ENCODE measurements at places on chromosomes 11 and 22.

DNA sequence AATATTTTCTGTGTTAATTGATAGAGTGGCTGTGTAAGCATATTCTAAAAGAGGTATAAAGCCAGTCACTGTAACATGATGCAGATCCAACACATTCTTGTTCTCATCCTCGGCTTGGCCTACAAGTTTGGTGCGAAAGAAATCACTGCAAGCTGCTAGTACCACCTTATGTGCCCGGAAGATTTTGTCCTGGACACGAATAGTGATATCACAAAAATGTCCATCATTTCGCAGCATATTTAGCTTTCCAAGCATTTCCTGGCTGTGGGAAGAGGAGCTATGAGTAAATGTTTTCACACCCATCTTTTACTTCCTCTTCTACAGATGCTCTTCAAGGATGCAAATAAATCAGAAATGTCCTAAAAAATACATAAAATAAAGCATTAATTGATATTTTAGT lies 53.1 kb downstream of the ZBTB44 start:
- no peak for DNase-seq

DNA sequence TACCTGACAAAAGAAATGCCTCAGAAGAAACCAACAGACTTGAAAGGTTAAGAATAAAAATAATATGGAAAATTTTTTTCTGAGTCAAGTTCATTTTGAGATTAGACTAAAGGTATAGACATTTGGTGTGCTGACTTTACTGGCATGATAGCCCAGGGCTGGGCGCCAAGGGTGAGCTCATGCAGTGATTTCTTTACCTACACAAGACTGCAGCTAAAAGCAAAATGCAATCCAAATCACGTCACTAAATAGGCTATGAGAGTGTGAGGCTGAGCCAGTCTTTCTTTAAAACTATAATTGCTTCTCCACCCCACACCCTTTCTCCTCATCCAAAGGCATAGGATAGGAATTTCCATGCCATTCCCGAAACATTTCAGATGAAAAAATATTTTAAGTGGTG lies 196.5 kb downstream of the FAM76B start:
- no peak for DNase-seq

GRCh38 chr11:85847436-85847835 lies 7.7 kb upstream of the CCDC83 start:
- DNase-seq: no peak

DNA sequence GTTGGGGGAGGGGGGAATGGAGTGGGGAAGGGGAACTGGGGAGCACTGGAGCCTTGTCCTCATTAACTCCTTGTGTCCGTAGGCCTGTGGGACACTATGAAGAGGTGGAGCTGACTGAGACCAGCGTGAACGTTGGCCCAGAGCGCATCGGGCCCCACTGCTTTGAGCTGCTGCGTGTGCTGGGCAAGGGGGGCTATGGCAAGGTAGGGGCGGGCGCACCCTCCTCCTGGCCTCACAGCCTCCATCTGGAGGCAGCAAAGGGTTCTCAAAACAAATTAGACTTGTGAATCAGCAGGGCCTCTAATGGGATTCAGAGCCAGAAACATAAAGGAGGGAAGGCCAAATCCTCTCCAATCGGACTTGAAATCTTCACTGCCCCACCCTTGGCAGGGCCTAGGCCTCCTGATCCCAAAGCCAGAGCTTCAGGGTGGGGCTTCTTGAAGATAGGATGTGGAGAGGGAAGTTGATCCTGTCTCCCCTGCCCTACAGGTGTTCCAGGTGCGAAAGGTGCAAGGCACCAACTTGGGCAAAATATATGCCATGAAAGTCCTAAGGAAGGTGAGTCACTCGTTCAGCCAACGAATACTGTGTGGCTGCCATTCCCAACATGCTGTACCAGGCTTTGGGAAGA lies 859 bp downstream of the RPS6KB2 start:
- no peak for DNase-seq

- no peak for DNase-seq
Observed at GRCh38 chr11:2689651-2690575, 9.9 kb downstream of the KCNQ1OT1 start.

DNA sequence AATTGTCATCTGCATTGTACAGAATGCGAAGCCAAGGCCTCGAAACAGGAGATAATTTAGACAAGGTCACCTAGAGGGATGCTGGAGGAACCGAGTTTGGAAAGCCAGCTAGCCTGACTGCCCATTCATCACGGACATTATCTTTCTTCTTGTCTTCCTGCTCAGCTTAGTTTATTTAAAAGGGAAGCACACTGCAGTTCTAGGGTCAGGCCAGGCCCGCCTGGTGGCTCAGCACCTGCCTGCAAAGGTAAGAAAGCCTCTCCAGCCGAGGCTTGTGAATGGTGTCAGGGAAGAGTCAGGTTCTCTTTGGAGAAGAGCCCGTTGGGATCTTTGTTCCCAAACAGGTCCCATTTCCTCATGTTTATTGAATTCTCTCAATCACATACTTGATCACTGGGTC lies 246.5 kb downstream of the BLID start:
- DNase-seq: no peak

DNA sequence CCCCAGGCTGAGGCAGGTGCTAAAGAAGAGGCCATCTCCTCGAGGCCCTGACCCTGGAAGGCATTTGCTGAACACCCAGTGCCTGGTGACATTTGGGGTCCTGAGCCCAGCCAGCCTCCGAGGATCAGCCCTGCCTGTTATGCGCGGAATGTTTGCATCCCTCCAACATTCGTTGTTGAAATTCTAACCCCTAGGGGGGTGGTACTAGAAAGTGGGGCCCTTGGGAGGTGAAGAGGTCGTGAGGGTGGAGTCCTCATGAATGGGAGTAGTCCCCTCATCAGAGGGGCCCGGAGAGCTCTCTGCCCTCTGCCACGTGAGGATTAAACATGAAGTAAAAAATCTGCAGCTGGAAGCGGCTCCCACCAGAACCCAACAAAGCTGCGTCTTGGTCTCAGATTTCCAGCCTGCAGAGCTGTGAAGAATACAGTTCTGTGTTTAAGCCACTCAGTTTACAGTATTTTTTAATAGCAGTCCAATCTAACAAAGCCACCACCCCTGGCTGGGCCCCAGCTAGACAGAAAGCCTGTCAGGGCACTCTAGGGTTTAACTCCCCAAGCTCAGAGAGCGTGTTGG lies 35.3 kb upstream of the SEPTIN5 start:
- DNase-seq: no peak

DNA sequence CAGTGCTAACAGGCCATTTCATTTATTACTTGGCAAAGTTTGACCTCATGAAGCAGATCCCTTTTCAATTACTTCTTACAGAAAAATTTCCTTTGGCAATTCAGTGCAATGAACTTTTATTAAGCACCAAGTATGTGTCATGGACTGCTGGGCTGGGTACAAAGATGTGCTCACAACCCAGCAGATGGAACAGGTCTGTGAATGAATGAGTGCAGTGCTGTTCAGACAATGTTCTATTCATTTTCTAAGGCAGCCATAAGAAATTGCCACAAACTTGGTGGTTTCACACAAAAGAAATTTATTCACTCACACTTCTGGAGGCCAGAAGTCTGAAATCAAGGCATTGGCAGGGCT lies 428.5 kb downstream of the SOX6 start:
- DNase-seq: no peak

- DNase-seq: no peak
Observed at GRCh38 chr22:50281957-50282356, 11.8 kb upstream of the MAPK11 start.

DNA sequence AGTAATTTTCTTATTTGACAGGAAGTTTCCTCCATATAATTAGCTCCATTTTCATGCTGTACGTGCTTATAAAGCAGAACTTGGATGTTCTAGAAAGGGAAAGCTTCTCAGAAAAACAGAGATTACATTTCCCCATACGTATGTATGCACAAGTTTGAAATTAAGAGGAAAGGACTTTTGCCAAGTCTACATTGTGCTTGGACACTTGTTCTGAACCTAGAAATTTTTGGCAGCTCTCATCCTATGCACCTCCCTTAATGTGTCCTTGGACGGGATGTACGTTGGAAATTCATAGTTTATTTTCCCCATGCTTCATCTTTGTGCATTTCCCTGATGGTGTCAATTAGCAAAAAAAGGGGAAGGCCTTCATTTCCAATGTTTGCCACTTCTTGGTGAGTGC lies 322.7 kb downstream of the BLID start:
- DNase-seq: no peak

DNA sequence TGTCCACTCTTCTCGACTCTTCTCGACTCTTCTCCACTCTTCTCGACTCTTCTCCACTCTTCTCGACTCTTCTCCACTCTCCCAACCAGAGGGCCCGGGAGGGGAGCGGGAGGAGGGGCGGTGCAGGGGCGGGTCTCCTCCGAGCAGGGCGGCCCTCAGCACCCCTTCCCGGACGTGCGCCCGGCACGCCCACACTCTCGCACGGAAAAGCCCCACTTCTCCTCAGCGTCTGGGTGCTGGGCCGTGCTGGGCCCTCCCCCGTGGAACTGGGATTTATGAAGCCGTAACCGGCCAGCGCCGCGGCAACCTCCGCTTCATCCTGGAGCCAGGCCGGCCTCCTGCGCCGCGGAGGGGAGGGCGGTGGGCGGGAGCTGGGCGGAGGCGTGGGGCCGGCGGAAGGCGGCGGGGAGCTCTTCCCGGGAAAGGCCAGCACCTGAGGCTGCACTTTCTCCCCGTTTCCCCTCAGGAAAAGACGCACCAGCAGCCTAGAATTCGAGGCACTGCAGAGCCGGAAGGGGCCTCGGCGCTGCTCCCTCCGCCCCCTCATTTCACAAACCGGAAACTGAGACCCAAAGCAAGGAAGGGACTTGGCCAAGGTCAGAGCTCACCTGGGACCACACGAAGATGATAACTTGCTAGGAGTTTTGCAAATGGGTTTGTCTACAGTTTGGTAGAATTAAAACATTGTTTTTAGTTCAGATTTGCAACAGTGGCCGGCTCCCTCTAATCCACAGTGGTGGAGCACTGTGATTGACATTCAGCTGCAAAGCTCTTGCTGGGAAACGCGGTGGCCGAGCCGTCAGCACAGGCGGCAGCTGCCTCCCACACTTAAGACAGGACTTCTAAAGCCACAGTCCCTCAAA lies 31.6 kb upstream of the JAM3 start:
- DNase-seq: peak; percentile 27

DNA sequence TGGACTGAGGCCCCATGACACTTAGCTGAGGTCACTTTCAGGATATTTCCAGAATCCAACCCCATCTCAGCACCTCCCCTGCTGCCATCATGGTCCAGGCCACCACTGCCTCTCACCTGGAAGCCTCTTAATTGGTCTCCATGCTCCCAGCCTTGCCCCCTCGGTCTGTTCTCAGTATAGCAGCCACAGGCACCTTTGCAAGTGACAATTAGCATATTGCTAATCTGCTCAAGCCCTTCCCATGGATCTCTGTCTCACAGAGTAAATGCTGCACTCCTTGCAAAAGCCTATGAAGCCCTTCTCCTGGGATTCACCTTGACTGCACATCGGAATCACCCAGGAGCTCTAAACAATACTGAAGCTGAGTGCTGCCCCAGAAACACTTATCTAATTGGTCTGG lies 93.5 kb upstream of the CSNK2A3 start:
- DNase-seq: no peak

DNA sequence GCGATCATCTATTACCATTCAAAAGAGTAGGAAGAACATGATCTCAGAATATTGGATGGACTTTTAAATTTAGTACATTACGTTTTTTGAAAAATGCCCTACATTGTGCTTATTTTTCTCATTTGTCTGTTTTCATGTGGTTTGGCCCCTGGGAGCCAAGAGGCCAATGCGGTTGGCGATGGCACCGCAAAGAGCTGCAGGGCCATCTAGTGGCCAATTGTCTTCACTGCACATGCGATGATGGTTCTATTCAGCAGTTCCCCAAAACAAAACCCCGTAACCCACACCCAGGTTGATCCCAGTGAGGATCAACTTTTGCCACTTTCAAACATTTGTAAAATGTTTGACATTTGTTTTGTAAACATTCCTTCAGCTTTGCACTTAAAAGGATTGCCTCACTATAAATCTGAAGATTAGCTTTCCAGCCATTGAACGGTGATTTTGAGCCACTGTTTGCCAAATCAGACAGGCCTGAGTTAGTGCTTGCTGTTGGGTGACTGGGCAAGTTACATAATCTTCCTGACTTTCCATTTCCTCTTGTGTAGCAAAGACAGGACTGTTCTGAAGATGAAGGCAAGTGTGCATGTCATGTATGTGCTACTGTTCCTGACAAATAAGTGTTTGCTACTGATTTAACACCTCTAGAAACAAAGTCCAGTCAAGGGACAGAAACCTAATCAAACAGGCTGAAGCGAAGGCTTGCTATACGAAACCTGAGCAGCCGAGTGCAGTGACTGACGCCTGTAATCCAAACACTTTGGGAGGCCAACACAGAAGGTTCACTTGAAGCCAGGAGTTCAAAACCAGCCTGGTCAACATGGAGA lies 29.2 kb upstream of the XBP1 start:
- DNase-seq: peak; percentile 58

DNA sequence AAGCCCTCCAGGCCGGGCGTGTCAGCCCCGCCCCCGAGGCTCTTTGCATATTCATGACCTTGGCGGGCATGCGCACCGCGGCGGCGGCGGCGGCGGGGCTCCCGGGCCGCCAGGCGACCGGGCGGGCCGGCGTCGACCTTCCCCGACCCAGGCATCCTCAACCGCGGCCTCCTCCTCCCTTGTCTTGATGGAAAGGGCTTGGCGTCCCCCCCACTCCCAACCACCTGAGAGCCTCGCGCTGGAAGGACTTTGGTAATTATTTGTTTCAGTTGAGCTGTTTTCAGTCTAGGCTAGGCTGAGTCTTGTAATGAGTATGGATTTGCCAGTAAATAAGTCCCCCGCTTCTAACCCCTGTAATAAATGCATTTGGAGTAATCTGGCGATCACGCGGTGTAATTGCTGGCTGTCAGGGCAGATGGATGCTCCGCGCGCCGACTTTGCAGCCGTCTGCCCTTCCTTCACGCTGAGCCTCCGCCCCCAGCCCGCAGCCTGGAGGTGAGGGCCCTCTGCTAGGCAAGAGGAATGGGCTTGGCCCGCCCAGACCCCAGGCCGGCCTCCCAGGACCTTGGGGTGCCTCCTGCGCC lies 25.2 kb downstream of the FLRT1 start:
- DNase-seq: peak; percentile 25

GRCh38 chr11:121308816-121309215 lies 16.2 kb downstream of the SC5D start:
- DNase-seq: no peak

- DNase-seq: no peak
Observed at GRCh38 chr11:126862664-126863243, 137.8 kb downstream of the KIRREL3 start.

GRCh38 chr11:69828971-69829344 lies 9.7 kb upstream of the FGF3 start:
- DNase-seq: no peak

- DNase-seq: no peak
Observed at GRCh38 chr11:10382518-10382917, 72.5 kb upstream of the AMPD3 start.

DNA sequence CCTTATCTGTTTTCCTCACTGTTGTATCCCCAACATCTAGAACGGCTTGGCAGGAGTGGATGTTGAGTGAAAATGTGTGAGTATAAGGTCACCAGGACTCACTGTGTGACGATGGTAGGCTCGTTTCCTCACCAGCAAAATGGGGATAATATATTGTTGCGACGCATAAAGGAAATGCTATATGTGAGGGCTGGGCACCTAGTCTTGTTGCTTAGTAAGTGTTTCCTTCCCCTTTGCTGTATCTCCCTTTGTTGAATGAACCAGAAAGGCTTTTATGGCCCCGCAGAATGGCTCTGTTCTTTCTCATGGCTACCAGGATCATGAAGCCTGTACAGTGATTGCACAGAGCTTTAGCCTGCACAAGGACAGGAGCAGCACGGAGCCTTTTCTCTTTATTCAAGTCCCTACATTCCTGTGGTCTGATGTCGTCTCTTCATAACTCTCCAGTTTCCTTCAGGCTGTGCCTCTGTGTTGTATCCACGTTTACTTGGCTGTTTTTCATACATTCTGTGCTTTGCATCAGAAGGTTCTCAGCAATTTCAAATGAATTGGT lies 5.4 kb downstream of the TNRC6B start:
- no peak for DNase-seq

- DNase-seq: peak; percentile 41
Observed at GRCh38 chr11:830295-831117, 2.2 kb upstream of the CD151 start.

Data from stimulated activated CD8-positive, alpha-beta memory T cell treated with anti-CD3 and anti-CD28 coated beads, Interleukin-7, amount 100 ng/mL, for 1 hour (primary cell).